SK-N-DZ (cell line): ENCODE measurements at places on chromosomes 7 and 10.

DNA sequence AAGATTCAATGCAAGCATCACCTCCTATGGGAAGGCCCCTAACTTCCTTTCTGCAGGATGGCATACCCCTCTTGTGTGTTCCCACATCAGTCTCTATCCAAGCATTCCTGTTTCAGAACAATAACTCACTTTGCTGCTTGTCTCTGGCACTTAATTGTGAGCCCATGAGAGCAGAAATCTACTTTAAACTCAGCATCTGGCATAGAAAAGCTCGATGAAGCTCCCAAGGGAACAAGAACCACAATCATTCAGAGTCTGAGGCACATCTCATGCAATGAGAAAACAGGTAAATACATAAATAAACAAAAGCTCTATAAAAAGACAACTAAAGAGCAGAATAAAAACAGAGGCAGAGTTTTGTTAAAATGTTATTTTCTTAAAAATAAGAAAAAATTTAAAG, 66.2 kb downstream of the VPS41 start:
- DNase-seq = peak; percentile 51

DNA sequence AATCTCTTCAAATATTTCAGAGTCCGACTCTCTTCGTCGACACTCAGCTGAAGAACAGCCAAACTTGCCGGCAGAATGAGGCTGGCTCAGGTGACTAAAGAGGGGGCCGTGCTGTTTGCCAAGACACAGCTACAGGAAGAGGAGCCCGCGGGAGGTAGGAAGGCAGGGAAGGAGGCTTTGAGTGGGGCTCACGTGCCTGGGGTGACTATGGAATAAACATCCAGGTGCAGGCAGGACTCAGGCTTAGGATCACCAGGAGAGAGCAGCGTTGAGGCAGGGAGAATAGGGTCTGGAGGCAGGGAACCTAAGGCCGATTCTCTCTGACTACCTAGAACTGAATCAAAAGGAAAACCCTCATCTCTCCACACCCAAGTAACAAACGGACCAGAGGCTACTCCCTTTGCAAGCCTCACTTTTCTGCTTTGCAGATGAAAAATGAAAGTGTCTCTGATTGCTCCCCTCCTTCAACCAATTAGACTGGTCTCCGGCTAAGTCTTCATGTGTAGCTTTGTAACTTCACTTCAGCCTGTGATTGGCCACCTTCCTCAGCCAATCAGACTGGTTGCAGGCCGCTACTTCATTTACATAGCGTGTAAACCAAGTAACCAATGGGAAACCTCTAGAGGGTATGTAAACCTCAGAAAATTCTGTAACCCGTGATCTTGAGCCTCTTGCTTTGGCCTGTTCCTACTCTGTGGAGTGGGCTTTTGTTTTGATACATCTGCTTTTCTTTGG, 19.7 kb upstream of the BNIP3 start:
- DNase-seq = no peak

- no peak for DNase-seq
Measured at GRCh38 chr10:10396601-10397000, 621.1 kb upstream of the CELF2 start.

- DNase-seq = no peak
Measured at GRCh38 chr10:130012129-130012528, 48.1 kb upstream of the EBF3 start.

- DNase-seq = no peak
Measured at GRCh38 chr7:53001221-53001620, 34.2 kb upstream of the POM121L12 start.

DNA sequence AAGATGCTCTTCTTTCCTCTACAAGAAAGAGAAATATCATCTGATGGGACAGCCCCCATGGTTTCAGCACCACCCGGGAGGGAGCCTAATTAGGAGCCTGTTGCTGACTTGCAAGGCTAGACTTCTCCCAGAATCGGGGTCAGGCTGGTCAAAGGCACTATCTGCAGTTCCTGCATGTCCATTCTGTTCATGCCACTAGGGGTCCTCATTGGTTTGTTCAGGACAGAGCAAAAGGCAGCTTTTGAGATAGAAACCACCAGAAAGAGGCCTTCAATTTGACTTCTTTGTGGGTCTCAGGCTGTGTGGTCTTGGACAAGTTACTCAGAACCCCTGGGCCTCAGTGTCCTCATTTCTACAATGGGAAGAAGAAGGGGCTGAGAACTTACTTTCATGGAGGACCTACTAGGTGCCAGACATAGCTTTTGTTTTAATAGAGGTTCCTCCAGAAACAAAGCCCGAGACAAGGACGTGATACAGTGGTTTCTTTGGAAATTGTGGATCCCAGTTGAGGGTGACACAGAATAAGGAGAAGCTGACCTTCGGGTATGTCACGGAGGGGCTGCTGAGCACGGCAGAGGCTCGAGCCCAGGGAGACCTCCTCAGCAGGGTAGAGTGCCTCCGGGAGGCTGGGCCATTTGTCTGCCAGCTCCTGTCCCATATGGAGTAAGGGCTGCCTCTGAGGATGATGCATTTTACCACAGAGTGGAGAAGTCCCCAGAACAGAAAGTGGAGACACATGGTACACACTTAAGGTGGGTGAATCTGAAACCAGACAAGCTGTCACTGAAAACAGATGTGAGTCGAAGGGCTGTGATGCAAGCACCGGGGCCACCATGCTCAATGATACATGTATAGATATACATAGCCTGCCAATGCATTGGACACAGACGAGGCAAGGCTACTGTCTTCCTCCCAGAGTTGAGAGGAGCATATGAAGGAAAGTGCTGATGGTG, 33.1 kb upstream of the NEUROD6 start:
- peak; percentile 30 for DNase-seq

DNA sequence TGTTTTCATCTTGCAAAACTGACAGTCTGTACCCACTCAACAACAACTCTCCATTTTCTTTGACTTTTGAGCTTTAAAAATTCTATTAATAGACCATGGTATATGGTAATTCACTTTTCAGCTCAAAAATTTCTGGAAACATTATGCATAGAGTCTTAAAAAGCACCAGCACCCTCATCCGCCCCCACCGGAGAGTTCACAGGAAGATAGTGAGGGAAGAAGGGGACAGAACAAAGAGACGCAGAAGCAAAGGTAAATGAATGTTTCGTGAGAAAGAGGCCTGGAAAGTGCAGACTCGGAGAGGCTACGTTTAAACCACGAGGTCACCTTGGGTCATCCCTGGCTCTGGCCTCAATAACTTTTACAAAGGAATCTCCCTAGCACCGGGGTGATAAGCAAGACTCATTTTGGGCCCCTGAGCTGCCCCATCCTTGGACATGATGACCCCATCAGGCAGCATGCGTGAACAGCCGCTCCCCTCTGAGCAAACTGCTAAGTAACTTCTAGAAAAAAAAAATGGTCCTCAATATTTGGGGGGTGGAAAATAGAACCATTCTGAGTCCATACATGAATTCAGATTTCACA, 96.3 kb downstream of the CPXM2 start:
- DNase-seq = no peak

GRCh38 chr7:109309790-109310189, 740.1 kb downstream of the DNAJB9 start:
- no peak for DNase-seq

DNA sequence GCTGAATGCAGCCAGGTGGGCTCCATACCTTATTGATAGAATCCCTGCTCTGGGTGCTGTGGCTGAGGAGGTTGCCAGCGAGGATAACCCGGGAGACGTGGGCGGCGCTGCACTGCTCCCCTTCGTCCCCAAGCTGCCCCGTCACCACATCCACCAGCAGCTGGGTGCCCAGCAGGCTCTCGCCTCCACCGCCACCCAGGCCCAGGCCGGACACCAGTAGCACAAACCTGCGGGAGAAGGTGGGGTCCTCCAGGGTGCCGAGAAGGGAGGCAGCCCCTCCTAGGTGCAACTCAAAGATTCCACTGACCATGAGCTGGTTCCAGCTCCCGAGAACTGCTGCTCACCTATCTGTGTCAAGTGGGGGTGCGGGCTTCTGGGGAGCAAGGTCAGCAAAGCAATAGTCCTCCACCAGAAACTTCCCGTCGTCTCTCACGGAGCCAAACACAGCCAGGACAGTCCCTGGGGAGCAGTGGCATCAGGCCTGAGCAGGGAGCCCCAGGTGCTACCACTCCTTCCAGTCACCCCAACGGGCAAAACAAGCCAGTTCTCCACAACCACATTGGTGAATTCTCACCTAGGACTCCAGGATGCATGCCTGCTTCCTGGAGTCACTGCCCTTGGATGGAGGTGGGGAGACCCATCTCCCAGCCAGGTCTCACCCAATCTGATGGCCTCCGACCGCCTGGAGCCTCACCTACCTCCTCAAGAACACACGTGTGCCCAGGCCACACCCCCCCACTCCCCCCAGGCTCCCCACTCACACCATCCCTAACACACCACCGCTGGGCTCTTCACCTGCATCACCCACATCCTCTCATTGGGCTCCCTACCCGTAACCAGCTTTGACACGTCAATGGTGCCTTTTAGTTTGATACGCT, 6.3 kb downstream of the POLD2 start:
- DNase-seq = no peak

GRCh38 chr10:110701617-110701971, 57.5 kb downstream of the RBM20 start:
- DNase-seq = peak; percentile 67

DNA sequence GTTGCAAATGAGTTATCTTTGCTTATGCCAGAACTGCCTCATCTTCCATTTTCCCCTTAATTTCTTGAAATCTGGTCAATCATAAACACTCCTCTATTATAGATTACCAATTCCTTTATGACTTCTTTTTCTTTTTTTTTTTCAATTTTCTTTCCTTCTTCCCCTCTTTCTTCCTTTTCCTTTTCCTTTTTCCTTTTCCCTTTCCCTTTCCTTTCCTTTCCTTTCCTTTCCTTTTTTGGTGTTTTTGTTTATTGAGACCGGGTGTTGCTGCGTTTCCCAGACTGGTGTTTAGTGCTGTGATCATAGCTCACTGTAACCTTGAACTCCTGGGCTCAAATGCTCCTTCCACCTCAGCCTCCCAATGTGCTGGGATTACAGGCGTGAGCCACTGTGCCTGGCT, 151.4 kb upstream of the FOXP2 start:
- DNase-seq = no peak

GRCh38 chr7:151923097-151923876, 33.0 kb upstream of the GALNTL5 start:
- no peak for DNase-seq

DNA sequence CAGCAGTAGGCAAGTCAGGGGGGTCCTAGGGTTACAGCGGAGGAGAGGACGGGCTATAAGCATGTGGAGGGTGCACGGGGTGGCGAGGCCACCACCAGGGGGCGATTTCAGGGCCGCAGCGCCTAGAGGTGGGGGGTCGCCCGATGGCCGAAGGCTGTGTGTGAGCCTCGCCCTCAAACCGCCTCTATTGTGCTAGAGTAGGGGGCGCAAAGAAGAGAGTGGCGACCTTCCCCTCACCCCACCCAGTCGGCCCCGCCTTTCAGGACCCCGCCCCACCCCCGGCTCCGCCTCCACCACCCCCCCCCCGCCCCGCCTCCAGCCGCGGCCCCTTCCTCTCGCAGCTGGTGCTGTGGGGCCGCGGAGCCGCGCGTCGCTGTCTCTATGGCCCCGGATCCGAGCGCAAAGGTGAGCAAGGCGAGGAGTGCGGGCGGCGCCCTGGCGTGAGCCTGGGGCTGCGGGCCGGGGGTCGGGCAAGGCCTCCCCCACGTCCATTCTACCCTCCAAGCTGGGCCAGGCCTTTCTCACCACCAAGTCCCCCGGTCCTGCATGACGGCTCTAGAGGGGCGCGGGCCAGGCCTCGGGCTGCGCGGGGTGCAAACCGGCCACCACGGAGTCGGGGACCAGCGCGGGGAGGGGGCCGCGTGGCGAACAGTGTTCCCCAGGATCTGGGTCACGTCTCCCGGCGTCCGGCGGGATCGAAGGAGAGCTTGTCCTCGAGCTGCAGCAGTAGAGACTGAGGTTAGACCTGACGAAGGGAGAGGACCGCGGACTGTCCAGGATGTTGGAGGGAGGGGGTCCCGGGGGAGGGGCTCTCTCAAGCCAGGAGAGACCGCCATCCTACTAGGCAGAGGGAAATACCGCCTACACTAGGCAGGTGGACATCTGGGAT, at the start of gene SEMA4G:
Gene SEMA4G, plus strand, starts transcription at position 318 of the 889 bp plus-strand sequence. CDS start 3,409 bp downstream, outside the sequence.
- DNase-seq = peak; percentile 76

- DNase-seq = peak; percentile 76
Measured at GRCh38 chr7:105389088-105389650, 448 bp upstream of the SRPK2 start.

DNA sequence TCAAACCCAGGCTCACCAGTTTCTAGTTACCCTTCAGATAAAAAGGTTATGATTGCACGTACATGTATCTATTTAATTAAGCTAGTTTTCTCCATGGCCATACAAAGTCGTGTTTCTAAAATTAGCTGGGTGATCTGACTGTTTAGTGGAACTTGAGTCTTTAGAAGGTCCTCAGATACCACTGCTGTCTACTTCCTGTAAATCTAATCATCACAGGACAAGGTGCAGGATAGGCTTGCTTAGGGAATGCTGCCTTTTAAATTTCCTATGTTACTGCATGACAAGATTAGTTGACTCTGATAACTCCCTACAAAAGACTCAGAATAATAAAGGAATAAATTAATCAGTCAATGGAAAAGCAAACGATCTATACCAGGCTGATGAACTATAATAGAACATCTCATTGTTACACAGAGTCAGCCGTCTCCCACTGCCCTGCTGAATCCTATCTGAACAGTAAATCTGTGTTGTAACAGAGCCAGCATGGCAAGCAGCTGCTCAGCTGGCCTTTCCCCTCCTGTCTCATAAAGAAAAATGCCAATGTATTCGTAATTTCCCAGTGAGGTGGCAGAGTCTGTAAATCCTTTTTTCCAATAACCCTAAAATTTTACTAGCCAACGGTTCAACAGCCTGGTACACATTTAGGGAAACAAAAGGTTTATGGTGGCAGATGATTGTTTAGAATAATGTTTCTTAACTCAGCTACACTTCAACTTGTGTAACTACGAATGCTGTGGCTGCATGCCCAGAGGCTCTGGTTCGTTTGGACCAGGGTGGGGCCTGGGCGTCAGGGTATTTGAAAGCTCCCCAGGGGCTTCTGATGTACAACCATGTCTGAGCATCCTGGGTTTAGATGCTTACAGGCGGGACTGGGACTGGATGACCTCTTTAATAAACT, 318.0 kb downstream of the PAXIP1 start:
- peak; percentile 76 for DNase-seq

- no peak for DNase-seq
Measured at GRCh38 chr10:6074489-6075301, 12.5 kb upstream of the IL2RA start.

DNA sequence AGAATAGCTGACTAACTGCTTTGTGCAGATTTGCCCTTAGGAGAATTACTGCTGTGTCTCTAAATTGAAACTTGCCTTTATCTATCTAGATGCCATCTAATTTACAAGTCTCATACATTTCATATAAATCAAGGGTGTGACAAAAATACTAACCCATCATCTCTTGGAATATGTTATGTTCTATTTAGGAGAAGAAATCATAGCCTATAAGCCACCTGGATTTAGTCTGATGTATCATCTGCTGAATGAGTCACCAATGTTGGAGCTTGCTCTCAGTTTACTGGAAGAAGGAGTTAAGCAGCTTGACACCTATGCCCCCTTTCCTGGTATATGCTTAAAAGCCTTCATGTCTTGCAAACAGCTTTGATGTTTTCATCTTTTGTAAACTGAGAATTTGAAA, 43.5 kb downstream of the NUP205 start:
- no peak for DNase-seq

GRCh38 chr7:40276061-40276460, 141.3 kb downstream of the SUGCT start:
- no peak for DNase-seq

- peak; percentile 85 for DNase-seq
Measured at GRCh38 chr10:119413093-119413453, 129.4 kb downstream of the RGS10 start.
